ENCODE measurements at places on chromosomes 2 and 18.

DNA sequence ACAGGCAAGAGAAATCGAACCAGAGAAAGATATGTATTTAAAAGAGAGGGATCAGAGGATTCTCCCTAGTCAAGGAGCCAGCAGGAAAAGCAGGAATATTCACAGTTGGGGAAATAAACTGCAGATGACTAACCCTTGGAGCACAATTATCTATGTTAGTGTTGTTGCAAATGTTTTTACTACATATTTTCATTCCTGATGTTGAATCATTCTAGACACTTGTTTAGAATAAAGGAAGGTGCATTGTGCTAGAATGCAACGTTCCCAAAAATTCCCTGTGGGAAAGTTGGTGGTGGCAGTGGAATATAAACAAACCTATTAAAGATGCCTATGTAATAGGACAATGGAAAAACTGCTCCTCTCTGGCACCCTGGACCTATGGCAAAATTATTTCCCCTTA is 63.3 kb downstream of the DTNA start:
- DNase-seq: no peak

- no peak for DNase-seq
Measured at GRCh38 chr2:231513746-231514224, 16.5 kb downstream of the NMUR1 start.

DNA sequence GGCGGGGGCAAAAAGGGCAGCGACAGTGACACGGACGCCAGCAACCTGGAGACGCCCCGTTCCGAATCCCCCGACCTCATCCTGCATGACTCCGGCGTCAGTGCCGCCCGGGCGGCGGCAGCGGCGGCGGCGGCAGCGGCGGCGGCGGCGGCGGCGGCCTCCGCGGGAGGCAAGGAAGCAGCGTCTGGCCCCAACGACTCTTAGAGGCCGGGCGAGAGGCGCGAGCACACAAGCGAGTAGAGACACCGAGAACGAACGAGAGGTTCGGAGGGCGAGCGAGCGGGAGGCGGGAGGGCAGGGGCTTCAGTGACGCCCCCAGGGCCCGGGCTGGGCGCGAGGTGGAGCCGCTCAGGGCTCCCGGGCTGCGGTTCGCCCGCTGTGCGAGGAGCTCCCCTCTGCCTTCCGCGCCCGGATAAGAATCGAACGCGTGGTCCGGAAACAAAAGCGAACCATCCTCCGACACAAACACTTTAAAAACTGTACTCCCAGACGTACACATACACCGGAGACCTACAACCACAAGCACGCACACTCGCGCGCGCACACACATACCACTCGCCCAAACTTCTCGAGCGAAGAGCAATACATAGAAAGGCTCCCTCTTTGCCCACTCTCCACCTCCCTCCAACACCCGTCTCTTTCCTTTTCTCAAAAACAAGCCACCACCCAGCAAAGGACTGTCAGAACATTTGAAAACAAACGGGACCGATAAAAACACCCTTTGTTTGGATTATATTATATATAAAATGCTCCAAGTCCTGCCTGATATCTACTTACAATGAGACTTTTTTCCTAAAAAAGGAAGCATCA is 2.8 kb downstream of the SP9 start:
- DNase-seq: no peak

- no peak for DNase-seq
Measured at GRCh38 chr2:108945969-108946368, 43.1 kb downstream of the EDAR start.

GRCh38 chr2:145635706-145636427 is 1115.9 kb upstream of the ZEB2 start:
- DNase-seq: no peak
